ENCODE measurements at places on chromosomes 11 and 22.

DNA sequence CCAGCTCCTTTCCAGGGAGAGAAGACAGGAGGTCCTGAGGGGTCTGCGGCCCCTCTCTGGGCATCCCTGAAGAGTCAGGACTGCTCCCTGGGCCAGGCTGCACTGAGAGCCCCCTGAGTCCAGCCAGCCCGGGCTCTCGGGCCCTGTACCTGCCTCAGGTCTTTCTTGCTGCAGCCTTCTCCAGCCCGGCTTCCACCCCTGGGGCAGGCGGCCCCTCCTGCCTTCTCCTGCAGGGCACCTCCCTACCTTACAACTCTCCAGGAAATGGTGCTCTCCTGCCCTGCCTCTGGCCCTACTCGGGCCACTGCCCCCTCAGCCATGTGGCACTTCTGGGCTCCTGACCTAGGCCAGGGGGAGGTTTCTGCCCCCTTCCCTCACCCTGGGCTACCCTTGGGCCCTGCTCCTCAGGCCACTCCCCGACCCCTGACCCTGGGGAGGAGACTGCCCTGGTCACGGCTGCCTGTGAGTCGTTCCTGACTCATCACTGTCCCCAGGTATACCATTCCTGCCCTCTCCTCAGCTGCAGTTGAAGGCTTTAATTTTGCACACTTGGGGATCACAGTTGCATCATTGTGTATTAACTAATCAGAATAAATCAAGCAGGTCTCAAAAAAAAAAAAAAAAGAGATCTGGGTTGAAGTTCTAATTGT is 251.1 kb downstream of the NXPE2 start:
- DNase-seq: no peak

- DNase-seq: no peak
Observed at GRCh38 chr22:26417406-26417805, 11.7 kb upstream of the ASPHD2 start.

DNA sequence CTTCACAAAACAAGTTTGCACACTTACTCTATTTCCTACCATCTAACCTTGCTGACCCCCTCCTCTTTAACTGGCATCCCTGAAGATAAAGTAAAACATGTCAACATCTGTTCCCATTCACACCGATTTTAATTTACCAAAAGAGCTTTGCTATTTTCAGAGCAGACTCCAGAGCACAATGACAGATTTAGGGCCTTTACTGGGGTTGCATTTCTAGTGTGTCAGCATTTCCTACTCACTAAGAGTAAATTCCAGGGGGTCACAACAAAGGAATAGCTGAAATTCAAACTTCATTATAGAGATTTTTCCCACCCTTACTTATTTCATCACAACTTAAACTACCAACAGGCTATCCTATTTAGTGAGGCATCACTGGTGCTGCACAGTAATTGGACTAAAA is 60.8 kb downstream of the SOX6 start:
- no peak for DNase-seq

DNA sequence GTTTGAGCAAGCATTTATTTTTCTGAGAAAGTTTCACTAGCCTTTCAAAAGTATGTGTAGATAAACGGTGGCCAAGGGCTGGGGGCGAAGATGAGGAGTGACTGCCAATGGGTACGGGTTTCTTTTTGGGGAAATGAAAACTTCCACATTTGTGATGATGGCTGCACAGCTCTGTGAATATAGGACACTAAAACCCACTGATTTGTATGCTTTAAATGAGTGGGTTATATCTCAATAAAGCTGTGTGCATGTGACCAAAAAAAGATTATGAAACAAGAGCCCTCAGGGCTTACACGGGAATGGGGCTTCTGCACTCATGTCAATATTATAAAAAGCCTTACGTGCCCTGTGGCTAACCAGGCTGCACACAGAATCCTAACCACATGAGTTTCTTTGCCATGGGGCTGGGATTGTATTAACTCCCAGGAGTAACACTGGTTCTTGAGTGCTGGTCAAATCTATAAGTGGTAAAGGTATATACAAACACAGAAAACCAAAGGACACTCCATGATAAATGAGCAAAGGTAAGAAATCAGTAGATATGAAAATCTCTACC is 31.3 kb downstream of the ABCC8 start:
- DNase-seq: no peak

GRCh38 chr11:102361086-102362031 is 14.3 kb downstream of the BIRC2 start:
- DNase-seq: no peak

DNA sequence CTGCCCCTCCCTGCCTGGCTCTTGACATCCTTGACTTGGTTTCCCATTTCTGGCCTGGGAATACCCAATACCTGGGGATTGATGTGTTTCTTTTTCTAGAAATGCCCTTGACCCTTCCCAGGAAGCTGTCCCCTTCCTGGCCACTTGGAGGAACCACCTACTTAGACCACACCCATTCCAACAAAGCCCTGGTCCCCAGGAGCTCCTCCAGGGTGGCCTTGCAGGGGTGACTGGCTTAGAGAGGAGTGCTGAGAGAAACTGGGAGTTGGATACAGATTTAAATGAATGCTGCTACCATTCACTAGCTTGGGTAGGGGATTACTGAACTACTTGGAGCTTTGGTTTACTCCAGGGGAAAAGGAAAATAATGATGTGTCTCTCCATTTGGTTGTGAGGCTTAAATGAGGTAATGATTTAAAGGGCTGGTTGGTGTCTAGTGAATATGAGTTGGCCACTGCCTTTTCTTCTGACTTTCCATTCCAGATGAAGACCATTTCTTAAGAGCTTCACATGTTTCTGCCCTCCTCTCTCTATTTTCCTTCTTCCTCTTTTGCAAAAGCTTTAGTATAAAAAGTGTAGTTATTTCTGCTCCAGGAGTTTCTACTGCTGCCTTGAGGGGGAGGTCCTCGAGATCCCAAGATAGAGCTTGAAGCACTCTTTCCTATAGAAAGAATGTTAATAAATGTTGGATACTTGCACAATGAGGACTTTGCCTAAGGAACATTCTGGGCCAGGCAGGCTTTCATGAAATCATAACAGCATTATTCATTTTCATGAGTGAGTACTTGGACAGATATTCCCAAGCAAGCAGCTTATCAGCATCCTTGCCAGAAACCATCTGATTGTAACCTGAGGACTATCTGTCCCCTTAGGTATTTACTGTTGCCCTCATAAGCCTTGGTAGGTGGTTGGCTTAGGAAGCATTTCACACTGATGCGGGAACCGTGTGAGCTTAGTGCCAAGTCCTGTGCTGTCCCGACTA is 22.4 kb downstream of the PANX1 start:
- DNase-seq: no peak

Data from left forelimb (tissue), 1 donor.